ENCODE measurements at places on chromosomes 1 and 21.

DNA sequence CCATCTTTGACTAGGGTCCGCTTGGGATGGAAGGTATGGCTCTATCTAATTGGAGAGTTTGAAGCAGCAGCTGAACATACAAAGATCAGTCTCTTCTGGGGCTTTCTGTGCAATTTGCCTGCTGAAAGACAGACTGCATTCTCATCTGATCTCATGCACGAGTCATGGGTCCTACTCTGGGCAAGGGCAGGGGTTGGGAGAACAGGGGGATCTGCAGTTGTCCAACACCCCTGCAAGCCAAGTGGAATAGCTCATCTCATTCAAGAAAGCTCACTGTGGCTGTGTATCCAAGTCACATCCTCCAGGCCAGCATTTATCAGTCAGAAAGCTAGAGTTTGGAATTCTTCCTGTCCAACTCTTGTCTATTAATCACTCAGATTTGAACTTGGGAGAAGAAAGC lies 177.2 kb upstream of the C8B start:
- DNase-seq: no peak

DNA sequence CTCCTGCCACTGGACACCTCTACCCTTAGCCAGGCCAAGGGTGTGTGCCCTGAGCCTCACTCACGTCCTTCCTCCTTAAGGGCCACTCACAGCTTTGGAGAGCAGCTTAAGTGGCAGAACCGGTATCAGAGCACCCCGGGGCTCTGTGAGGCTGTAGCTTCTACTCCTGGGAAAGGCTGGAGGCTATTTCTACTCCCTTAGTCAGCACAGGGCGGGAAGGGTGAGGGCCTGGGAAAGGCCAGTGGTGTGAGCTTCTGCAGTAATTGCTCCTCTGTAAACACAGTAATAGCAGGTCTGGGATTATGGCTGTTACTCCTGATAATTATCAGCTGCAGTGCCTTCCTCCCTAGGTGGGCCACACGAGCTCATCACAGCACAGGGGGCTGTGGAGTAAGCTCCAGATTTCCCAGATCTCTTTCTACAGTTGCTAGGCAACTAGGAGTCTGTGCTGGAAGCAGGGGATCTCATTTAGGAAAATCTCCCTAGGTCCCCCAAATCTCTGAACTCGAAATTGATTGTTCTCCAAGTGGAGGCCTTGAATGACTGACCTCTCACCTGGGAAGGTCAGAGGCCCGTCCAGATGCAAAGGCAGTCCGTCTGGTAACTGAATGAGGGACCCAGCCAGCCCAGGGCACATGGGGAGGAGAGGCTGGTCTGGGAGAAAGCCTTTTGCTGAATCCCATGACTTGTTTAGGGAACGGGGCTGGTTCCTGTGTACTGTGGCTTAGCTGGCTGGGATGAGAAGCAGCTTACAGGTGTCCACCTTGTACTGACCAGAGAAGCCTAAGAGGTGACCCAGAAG lies 29.3 kb downstream of the IER5 start:
- DNase-seq: no peak

DNA sequence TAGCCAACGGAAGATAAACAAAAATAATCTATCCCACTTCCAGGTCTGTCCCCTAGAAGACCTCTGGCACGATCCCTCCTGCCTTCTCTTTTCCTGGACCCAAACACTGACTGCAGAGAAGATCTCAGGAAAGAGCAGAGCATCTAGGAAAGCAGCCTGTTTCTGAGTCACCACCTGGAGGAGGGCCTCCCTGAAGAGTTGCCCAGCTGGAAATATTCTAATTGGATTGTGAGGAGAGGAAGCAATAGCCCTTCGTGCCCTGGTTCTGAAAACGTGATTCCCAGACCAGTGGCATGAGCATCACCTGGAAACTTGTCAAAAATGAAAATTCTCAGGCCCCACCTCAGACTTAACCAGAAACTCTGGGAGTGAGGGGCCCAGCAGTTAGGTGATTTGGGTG lies 411.1 kb downstream of the SETD4 start:
- peak; percentile 21 for DNase-seq

DNA sequence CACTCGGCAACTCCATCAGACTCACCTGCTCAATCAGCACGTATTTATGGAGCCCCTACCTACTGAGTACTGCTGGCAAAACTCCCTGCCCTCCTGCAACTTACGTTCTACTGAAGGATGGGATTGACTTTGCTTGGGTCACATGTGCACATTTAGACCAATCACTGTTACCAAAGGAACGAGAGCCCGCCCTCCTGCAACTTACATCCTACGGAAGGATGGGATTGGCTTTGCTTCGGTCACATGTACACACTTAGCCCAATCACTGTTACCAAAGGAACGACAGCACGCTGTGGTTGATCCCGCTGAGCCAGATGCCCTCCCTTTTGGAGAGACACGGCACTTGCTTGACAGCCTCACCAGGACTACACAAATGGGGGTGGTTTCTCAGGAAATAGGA lies 46.0 kb downstream of the UBIAD1 start:
- no peak for DNase-seq

- no peak for DNase-seq
These were observed 13.3 kb downstream of the ZBTB8OS start for GRCh38 chr1:32636914-32637645.

GRCh38 chr1:54649130-54649898 lies 7.7 kb downstream of the MROH7 start:
- DNase-seq: no peak

DNA sequence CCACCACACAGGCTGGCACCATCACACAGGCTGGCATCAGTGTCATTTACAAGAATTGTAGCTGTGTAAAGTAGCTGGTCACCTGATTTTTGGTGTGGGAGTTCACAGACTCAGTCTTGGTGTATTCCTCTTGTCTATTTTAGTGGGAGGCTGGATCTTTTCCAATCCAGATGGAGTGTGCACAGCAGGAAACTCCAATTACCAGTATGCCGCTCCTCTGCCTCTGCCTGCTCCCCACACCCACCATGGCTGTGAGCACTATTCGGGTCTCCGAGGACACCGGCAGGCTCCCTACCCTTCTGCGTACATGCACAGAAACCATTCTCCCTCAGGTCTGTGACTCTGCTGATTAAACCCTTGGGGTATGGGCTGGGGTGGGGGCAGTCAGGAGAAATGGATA lies 24.2 kb downstream of the TBX19 start:
- DNase-seq: no peak

DNA sequence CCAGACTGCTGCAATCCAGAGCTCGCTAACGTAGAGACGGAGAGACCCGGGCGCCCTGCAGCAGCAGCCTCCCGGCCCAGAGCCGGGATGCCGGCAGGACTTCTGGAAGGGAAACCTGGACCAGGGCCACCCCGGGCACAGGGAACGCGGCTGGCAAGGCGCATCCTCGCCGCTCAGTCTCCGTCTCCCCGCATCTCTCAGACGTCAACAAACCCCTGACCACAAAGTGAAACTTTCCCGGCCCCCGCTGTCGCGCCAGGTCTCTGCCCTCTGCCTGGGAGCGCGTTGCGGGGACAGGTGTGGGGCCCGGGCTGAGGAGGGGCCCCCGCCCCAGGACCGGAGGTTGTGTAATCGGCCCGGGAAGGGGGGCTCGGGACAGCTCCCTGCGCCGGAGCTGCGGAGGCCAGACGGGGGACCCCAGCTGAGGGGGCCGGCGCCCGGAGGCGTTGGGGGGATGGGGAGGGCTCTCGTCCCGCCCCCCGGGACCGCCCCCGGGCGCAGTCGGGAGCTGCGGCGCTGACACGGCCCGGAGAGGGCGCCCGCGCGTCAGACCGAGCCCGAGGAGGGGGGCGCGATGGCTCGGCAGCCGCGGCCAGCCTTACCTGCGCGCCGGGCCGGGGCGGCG lies 116.6 kb upstream of the HIVEP3 start:
- peak; percentile 36 for DNase-seq
